ENCODE measurements at places on chromosomes 11 and 22.

- no peak for DNase-seq
These were observed 3.7 kb downstream of the TPBGL start for GRCh38 chr11:75244052-75244814.

DNA sequence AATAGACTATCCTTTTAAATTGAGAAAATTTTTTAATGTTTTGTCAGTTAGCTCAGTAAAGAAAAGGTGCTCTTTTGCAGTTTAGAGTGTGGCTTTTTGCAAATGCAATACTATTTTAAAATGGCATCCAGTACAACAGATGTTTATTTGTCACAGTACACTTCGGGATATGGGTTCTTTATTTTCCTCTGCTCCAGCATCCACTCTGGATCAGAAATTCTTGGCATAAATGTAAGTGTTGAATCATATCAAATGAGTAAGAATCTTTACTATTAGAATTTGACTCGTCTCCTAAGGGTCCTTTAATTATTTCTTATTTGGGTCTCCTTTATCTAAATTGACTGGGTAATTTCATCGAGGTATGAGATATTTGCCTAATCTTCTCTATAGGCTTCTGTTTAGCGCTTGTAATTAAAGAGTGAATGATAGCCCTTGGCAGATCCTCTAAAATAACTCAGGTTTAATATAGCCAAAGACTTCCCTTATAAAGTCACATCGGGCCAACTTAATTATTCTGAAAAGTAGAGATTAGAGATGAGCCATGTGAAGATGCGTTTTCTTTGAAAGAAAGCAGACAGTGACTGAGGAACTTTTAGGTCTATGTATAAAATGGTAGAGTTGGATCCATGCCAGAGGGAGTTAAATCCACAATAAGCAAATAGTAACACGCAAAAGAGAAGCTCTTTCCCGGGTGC lies 132.7 kb downstream of the CASP12 start:
- no peak for DNase-seq

GRCh38 chr11:66123902-66124301 lies 53.8 kb downstream of the PACS1 start:
- no peak for DNase-seq

DNA sequence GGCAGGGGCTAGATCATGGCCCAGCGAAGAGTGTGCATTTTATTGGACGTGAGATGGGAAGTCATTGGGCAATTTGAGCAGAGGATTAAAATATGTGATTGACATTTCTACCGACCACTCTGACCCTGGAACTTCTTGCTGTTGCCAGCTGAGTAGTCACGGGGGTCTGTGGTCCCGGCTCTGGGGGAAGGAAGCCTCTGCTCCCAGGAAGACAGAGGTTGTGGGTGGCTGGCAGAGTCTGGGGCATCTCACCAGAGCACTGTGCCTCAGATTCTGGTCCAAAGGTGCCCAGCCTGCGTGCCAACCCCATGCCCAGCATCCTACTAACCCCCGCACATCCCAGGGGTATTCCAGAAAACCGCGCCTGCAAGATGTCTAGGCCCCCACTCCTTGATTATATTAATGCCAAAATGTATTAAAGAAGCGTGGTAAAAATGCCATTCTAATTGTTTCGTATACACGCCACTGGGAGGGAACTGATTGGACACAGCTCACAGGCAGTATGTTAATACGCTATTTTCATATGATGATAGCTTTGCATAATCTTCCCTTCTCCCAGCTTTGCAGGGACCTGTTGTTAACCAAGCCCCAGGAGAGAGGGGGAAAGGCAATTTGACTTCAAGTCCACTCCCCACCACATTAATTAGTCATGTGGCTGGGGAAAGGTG lies 25.3 kb upstream of the LMO1 start:
- DNase-seq = no peak

- no peak for DNase-seq
These were observed 91.2 kb downstream of the PIWIL4 start for GRCh38 chr11:94658386-94658785.

Measured in fibroblast of skin of left biceps (primary cell).